ENCODE measurements at places on chromosomes 1 and 21.

DNA sequence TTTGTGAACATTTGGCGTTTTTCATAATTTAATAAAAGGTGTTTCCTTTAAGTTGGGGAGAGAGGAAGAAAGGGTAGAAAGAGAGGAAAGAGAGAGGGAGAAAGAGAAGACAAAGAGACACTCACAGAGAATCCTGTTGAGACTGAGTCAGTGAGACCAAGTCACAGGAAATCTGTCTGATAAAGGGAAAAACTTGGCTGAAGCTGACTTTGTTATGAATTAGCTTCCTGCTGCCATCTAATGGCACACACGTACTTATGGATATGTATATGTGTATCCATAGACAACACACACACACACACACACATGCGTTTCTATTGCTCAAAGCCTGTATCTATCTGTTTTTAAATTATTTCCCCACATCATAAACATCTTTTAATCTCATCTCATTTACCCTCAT, 42.5 kb upstream of the DISC1 start:
- DNase-seq: no peak

- peak; percentile 77 for DNase-seq
Observed at GRCh38 chr1:40143891-40144575, 17.2 kb upstream of the RLF start.

GRCh38 chr1:226420328-226420727, 12.4 kb upstream of the PARP1 start:
- no peak for DNase-seq

DNA sequence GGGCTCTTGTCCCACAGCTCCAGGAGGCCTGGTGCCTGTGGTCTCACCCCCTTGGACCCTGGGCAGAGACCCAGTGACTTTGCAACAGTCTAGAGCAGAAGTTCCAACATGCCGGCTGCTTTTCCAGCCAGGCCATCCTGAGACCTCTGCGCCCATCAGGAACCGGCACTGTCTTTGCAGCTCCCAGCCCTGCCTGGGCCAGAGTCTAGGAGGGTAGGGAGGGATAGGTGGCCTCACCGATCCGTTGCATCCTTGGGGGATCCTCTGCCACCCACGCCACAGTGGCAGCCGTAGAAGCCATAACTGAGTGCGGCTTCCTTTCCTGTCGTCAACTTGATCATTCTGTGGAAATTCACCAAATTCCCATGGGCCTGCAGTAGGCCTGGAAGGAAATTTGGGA, 1.3 kb downstream of the PLA2G2A start:
- DNase-seq: no peak

DNA sequence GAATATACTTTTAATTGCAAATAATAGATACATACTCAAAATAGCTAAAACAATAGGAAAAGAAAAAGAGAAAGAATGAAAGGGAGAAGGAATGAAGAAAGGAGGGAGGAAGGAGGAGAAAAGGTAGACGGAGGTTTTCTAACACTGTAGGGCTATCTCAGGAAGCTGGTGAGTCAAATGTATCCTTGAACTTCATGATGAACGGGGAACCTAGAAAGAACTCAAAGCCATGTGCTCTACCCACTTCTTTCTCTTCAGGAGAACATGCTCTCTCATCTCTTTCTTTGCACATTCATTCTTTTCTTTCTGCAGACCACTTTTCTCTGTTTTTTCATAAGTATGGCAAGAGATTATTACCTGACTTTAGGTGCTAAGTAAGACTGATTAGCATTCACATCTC, 37.3 kb upstream of the ZNF644 start:
- DNase-seq: no peak

DNA sequence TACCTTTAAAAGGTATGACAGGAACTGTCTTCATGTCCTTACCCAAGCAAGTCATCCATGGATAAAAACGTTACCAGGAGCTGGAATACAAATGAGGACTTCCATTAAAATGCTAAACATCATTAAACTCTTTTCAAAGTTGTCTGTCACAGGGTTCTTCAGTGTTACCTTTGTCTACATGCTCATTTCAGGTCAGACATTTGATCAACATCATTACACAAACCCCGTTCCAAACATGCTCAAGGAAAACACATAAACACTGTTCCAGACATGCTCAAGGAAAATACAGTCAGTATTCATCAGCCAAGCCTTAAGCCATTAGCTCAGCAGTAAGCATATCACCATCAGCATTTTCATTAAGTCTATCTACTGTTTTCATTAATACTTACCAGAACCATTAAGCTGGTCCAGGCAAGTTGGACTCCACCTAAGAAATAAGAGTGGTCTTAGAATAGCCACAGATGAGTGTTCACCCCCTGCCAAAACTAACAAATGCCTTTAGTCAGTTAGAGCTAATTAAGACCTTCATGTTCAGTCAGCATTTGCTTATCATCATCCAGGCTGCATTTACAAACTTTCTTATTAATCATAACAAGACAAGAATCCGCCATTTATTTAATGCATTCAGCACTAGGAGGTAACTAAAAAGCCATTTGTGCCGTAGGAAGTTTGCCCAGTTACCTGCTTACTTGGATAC, 2.2 kb downstream of the GAS5 start:
- no peak for DNase-seq

DNA sequence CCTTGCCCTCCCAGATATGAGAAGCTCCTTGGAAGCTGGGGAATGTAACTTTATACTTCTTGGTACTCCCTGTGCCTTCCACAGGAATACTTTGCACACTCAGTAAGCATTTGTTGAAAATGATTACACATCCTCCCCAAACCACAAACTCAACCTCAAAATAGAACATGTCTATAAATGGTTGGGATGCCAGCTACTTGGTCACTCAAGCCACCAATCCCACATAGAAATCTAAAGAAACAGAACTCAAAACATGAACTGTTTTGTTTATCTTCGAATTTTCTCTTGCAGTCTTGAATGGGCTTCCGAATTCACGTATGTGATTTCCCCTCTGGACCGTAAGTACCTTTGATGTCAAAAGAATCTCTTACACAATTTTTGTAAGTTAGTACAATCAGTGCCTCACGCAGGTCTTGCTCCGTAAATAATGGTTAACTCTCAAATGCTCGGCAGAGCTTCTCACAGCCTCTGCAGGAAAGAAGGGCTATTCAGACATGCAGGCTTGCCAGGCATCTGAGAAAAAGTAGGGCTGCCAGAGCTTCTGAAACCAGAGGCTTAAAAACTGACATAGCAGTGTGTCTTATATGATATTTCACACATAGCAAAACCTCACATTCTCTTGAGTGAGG, 26.9 kb downstream of the SORT1 start:
- no peak for DNase-seq

DNA sequence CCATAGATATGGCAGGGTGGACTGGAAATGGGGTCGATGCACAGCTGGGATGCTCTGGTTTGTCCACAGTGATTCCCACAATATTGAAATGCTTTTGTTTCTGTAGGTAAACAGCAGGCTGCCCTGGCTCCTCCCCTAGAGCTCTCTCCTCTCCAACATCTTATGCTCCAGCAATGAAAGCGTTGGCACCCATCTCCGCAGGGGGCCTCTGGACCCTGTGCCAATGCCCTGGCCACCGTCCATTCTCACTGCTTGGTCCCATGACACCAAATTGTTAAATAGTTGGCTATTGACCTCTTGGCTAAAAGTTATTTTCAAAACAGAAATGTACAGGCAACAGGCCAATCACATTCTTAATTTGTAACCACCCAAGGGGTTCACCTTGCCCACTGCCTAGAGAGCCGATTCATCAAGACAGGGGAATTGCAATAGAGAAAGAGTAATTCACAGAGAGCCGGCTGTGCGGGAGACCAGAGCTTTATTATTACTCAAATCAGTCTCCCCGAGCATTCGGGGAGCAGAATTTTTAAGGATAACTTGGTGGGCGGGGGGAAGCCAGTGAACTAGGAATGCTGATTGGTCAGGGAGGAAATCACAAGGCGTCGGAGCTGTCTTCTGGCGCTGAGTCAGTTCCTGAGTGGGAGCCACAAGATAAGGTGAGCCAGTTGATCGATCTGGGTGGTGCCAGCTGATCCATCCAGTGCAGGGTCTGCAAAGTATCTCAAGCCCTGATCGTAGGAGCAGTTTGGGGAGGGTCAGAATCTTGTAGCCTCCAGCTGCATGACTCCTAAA, 76.9 kb upstream of the B3GALT5 start:
- DNase-seq: no peak

DNA sequence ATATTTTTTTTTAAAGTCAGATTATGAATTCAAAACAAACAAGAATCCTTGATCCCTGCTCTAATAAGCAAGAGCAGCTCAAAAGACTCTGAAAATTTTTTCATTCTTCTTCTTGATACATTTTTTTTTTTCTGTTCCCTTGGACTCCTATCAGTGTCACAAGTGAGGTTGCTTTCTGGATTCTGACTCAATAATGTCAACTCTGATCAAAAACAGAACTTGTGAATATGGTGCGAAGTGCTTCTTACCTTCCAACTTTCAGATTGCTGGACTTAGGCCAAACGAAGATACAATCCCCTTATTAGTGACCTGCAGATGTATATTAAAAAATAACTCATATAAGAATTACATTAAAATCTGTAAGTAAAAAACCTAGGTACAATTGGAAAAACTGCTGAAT, 136.1 kb downstream of the GPATCH2 start:
- DNase-seq: no peak

- peak; percentile 99 for DNase-seq
Observed at GRCh38 chr1:113811888-113812660, at the start of gene RSBN1. RSBN1 (minus strand) TSS chr1:113812476; CDS start chr1:113812412, 64 bp downstream.

- DNase-seq: no peak
Observed at GRCh38 chr1:231188072-231188471, 26.2 kb downstream of the TRIM67 start.

- no peak for DNase-seq
Observed at GRCh38 chr1:163656095-163656759, 334.5 kb downstream of the NUF2 start.

- peak; percentile 73 for DNase-seq
Observed at GRCh38 chr1:43454270-43455011, 710 bp upstream of the HYI start.

- no peak for DNase-seq
Observed at GRCh38 chr1:88961647-88962275, 30.7 kb downstream of the KYAT3 start.

All from CD4-positive, alpha-beta T cell treated with Interleukin-12 subunit alpha and Interleukin-12 subunit beta, for 1 hour (primary cell).